ENCODE measurements at places on chromosomes 3 and 15.

DNA sequence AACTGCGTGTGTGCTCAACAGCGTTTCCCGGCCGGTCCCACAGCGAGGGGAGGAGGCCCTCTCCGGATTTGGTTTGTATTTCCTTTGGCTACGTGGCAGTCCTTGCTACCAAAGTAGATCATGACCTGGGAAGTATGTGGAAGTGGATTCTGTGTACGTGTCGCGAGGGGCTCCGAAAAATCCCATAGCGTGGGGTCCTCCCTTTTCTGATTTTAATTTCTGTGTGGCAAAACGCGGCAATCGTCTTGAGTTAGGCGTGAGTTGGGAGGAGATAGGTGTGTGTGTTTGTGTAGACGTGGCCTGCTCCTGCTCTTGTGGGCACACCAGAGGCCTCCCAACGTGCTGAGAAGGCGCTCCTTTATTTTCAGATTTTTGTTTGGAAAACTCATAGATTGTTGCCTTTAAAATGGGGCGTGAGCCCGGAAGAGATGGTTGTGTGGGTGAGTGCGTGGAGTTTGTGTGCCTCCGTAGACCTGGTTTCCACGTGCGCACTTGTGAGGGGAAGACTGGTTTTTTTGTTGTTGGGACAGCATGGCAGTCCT lies 1.2 kb downstream of the TRIM71 start:
- DNase-seq = no peak

DNA sequence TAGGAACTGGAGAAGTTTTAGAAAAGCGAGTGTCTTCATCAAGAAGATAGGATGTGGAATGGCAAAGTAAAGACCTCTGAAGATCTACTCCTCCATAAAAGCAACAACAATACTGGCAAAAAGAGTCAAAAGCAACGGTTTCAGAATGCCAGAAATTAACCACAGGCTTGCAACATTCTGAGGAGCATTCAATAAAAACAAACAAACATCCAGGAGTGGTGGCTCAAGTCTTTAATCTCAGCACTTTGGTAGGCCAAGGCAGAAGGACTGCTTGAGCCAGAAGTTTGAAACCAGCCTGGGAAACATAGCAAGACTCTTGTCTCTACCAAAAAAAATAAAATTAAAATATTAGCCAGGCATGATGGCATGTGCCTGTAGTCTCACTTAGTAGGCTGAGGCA lies 143.2 kb upstream of the HACD2 start:
- DNase-seq = no peak

- no peak for DNase-seq
Observed at GRCh38 chr3:69876073-69876472, 123.5 kb upstream of the SAMMSON start.

DNA sequence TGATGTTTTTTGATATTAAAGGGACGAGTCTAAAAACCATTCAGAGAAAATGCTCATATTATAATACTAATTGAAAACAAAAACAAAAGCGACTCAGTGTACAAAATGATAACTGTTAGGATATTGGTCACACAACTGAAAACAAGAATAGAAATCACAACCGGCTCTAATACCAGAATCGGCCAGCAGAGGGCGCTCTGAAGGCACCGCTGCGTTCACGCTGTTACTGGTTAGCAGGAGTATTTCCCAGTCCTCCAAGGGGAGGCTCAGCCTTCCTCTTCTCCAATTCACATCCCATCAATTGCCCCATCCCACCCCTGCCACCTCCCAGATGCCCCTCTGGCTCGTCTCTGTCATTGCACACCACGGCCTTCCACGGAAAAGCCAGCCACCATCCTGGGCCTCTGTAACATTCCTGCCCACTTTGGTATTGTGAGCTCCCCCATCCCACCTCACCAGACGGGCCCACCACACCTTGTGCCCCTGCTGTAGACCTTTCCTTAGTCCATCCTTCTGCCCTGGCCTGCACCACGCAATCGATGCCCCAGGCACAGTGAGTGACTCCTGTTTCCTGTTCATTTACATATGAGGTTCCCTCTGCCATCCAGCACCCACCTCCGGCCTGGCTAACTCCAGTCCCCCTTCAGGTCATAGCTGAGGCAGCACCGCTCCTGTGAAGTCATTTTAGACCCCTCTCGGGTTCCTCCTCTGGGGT lies 8.5 kb downstream of the FAM107A start:
- DNase-seq = peak; percentile 86

GRCh38 chr3:115401851-115402501 lies 221.3 kb upstream of the GAP43 start:
- no peak for DNase-seq

Data from Right ventricle myocardium inferior (tissue), 1 donor.